ENCODE measurements at places on chromosomes 2 and 18.

DNA sequence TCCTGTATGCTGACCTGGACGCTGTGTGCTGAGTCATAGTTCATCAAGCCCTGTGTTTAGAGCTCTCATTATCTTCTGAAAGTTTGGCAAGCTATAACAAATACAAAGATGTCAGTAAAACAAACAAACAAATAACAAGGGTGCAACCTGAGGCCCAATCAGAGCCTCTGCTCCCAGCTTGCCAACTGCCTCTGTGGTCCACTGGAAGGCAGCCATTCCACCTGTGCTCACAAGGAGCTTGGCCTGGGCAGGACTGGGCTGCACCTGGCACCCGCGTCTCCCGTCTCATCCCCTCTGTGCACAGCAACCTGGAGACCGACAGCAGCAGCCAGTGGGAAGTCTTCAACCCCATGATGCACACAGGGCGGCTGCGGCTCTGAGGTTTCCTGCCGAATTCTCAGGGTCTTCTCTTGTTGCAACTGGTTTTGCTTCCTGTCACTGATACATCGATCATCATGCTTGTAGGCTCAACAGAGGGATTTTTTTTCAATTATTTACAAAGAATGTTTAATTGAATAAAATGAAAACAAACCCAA is 97.8 kb downstream of the TMEM18 start:
- DNase-seq = peak; percentile 12

GRCh38 chr18:27314996-27315395 is 129.9 kb upstream of the CHST9 start:
- no peak for DNase-seq

DNA sequence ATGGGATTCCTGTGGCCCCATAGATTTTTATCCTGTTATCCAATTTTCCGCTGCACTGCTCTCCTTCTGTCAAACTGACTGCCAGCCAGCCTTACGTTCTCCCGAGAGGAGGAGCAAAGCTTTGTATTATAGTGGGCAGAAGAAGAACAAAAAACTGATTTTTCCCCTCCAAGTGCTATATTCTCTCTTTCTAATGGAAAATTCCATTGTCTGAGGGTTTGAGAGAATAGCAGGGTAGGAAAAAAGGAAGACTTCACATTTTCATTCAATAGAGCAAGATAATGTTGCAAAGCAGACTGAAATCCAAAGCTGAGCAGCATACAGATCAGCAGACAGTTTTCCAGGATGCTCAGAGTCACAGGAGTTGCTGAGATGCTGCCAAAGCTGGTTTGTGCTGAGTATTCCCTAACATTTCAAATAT is 238.0 kb downstream of the UBE2E3 start:
- no peak for DNase-seq

- no peak for DNase-seq
Measured at GRCh38 chr2:127398239-127398590, 10.4 kb upstream of the MAP3K2 start.

- no peak for DNase-seq
Measured at GRCh38 chr2:70851704-70852103, 16.1 kb upstream of the CD207 start.

DNA sequence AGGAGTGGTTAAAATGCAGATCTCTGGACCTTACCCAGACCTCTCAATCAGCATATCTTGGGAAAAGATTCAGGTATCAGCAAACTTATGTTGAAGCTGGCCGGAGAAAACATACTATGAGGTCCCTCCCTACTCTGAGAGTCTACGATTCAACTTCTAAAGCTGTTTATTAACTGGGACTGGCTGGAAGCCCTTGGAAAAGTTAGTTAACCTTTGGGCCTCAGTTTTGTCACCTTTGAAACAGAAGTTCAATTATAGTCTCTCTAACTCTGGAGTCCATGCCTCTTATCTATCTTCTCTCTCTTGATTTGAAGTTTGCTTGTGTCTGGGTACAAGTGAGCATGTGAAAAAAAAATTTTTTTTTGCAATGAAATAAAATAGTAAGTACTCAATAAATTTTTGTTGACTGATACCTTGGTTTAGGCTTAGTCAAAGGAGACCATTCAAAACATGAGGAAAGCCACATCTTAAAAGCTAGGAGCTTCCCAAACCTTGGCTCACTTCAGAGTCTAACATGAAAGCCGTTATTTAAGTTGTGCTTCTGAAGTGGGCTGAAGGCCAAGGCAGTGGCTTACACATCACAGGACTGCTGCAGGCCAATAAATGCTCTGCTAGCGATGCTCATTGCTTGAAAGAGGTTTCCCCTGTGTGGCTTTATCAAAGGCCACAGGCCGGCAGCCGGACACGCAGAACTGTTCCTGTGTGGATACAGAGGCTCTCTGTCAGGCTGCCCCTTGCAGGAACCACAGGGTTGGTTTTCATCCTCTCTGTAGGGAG is 110.6 kb upstream of the FAM136A start:
- DNase-seq = no peak

DNA sequence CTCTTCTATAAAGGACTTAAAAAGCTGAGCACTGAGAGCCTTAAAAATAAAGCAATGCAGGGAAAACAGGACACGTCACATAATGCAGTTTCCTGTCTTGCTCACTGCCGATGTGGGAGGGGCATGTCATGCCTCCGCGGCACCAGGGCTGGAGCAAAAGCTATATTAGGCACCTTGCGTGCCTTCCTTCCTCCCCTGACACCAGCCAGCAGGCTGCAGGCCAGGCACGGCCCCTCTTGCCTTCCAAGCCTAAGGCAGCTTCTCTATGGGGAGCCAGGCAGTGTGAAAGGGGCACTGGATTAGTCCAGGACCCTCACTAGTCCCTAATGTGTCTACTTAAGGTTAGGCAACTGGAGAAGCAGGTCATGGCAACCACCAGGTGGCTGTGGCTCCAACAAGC is 26.3 kb downstream of the MRPL35 start:
- DNase-seq = no peak

DNA sequence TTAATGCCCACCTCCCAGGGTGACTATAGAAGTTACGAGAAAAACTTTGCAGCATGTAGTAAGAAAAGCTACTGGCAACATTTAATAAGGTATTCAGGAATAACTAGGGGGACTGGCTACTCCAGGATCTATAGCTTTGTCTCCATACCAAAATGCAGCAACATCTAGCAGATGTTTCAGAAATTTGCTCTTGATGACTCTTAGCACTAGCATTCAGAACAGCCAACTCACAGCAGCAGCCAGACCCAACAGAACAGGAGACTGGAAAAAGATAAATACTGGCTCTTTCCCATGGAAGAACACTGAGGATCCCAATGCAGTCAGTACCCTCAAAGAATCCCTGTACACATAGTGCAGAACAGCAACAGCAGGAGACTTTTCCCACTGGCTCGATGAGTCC is 105.0 kb downstream of the PRKRA start:
- DNase-seq = no peak

DNA sequence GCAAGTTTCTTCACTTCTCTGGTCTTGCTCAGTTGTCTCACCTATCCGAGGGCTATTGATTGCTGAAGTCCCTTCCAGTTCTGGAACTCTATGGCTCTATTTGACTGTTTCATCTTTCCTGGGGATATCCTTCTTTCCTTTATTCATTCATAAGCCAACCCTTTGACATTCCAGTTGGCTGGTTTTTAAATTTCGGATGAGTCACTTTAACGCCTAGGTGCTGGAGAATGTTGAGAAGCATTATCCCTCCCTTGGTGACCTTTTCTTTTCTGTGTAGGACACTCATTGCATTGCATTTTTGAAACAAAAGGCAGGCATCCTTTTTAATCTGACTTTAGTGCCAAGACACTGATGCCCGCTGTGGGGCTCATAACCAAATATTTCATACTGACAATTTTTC is 307.1 kb downstream of the TSN start:
- no peak for DNase-seq

DNA sequence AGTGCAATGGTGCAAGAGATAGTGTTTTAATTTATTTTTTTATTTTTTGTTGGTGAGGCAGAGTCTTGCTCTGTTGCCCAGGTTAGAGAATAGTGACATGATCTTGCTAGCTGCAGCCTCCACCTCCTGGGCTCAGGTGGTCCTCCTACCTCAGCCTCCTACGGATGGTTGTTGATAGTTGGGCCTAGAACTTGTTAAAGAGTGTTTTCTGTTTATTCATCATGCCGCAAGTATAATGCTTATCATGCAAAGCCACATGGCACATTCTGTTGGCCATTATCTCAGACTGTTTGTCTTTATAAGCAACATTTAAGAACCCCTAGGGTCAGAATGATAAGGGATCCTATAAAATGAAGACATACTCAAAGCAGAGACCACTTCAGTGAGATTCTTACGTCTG is 1.7 kb downstream of the UGGT1 start:
- no peak for DNase-seq

GRCh38 chr2:85239102-85239501 is 88.7 kb downstream of the TGOLN2 start:
- DNase-seq = no peak

All from NCI-H774 (cell line).